Fibroblast of skin of left biceps (primary cell): ENCODE measurements at places on chromosomes 2 and 18.
A peak's percentile ranks its signal among the peaks of the same experiment; 100 is the strongest.

DNA sequence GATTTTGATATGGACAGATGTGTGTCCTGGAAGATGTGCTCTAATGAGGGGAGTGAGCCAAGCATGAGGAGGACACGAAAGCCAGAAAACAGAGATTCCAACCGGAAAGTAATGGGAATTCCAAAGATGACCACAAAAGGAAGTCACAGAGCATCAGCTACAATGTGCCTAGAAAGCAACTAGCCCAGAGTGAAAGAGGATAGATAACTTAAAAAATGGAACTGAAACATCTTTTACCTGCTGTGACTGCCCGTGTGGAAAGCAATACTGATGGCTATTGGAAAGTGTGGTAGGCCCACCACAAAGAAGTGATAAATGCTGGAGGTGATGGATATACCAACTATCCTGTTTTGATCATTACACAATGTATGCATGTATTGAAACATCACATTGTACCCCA, 21.6 kb downstream of the DNMT3A start:
- no peak for DNase-seq

DNA sequence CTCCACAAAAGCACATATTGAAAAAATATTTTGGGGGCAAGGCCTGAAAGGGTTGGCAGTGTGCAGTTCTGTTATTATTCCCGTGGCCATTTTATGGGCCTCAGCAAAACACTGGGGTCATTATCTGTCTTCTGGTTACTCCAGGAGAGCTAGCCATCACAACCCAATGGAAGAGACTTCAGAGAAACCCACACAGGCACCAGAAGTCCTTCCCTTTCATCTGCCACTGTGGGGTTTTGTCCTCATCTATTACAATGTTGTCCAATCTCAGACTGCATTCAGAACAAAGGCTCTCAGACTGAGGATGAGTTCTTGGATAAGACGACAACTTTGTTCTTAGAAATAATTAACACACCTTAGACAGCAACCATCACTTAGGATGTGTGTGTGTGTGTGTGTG, 98.4 kb downstream of the PIEZO2 start:
- DNase-seq, result no peak

- no peak for DNase-seq
Measured at GRCh38 chr18:41989508-41989907, 34.5 kb downstream of the PIK3C3 start.

- no peak for DNase-seq
Measured at GRCh38 chr18:13390196-13390595, 171.6 kb downstream of the LDLRAD4 start.

- no peak for DNase-seq
Measured at GRCh38 chr2:219131327-219131726, 29.3 kb downstream of the NHEJ1 start.

DNA sequence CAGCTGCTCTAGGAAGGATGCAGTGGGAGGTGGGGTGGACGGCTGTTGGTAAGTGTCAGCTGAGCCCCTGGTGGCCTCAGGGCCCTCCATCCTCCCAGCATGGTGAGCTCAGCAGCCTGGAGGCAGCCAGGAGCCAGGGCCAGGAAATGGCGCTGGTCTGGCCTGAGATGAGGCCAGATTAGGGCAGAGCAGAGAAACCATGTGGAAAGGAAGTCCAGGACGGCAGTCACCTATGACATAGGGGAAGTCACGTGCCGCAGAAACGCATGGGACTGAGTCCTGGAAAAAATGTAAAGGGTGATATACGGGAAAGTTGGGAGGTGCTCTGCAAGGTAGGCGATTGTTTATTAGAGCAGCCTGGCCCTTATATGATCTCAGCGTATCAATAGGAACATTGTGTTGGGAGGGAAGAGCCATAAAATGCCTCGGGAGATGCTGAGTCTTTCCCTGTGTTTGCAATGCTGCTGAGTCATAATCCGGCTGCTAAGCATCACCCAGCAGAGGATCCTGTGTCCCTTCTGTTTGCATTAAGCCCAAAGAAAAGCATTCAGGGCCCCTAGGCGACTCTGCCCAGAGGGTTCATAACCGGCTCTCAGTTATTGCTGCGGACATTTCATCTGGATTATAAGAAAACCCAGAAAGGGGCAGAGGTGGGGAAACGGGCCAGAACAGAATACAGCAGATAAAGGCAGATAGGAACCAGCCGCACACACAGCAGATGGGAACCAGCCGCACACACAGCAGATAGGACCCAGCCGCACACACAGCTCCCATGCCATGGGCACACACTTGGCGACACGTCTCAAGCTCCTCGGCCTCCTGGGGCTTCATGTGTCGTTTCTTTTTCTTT, 30.3 kb upstream of the B3GNT7 start:
- DNase-seq, result peak; percentile 38

GRCh38 chr18:62209046-62209445, 22.0 kb downstream of the RELCH start:
- DNase-seq, result no peak
